Stimulated activated CD4-positive, alpha-beta T cell treated with anti-CD3 and anti-CD28 coated beads, TNF-alpha, amount 100 ng/mL, for 1 hour (primary cell): ENCODE measurements at places on chromosomes 6 and 20.

DNA sequence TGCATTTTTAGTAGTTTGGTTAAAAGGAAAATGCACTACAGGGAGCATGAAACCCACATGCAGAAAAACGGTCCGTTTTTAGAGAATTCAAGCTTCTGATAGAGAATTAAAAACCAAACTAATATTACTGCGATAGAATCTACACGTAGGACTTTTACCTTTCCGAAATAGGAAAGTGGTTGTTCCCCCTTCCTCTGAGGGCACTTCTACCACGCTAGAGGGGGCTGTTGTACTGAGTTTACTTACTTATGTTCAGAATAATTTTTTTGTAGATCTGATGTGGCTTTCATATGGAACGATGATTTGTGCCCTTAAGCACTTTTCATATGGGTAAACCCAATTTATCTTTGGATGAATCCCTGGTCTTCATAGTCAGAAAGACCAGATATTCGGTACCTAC is 264.3 kb upstream of the PLN start:
- DNase-seq = no peak

DNA sequence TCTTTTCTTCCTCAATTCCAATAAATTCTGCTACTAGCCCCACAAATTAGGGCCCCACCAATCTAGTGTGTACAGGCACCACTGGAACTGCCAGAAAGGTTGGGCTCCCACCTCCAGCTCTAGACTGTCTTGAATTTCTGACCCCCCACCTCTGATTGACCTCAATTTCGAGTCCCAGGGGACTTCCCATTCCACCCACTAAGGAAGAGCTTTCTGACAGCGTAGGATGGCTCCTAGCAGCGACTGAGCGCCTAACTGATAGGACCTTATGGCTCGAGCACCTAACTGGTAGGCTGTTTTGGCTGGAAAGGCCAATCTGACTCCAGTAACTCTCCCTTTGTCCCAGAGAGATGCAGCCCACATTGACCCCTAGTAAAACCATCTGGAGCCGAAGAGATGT is 171.6 kb upstream of the ZNF184 start:
- DNase-seq = no peak

- no peak for DNase-seq
These were observed 1293.3 kb downstream of the EPHA7 start for GRCh38 chr6:92126088-92126487.

GRCh38 chr6:30100585-30101443 is 12.1 kb downstream of the TRIM31 start:
- DNase-seq = no peak

- DNase-seq = no peak
These were observed 139.9 kb downstream of the BFSP1 start for GRCh38 chr20:17391127-17391771.

DNA sequence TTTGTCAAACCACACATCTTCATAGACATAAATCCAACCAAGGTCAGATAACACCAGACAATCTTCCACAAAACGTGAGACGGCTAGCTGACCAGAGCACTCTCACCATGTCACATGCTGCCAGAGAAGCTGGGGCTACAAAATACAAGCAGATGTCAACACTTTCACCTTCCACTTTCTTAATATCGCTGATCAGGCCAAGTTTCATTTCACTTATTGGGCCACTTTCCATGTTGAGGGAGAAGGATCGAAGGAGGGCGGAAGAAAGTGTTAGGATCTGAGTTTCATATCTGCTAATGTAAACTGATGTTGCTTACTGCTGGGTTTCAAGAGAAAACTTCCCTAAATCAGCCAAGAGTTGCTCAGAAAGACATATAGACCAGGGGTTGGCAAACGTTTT is 177.0 kb upstream of the PRDM1 start:
- DNase-seq = no peak

DNA sequence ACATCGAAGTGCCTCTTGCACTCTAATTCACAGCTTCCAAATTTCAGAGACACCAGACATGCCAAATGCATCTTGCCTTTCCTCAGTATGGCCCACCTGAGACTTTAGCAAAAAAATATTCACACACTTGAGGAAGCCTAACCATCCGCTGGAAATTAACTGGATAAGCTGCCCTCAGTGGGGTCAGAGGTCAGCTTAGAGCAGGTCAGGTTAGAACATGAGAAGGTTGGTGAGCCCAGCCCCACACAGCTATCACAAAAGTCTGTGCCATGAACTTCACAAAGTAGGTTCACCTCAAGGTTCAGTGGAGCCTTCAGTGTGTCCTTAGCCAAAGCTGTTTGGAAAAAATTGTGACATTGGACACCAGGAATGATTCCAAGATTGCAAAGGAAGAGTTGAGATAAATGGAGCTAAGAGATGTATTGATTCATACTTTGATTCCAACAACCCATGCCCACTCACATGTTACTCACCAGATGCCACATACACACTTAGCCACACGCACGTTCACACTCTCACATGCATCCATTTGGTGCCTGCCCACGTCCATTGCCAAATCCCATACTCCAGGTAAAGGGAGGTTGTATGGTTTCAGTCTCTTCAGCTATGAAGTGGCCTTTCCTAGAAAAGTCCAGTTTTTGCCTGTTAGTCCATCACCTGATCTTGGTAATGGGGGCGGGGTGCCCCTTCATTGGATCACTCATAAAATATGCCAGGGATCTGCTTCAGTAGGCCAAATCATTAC is 11.1 kb downstream of the BAK1 start:
- DNase-seq = no peak

GRCh38 chr20:54062812-54063280 is 7.5 kb downstream of the BCAS1 start:
- DNase-seq = no peak

DNA sequence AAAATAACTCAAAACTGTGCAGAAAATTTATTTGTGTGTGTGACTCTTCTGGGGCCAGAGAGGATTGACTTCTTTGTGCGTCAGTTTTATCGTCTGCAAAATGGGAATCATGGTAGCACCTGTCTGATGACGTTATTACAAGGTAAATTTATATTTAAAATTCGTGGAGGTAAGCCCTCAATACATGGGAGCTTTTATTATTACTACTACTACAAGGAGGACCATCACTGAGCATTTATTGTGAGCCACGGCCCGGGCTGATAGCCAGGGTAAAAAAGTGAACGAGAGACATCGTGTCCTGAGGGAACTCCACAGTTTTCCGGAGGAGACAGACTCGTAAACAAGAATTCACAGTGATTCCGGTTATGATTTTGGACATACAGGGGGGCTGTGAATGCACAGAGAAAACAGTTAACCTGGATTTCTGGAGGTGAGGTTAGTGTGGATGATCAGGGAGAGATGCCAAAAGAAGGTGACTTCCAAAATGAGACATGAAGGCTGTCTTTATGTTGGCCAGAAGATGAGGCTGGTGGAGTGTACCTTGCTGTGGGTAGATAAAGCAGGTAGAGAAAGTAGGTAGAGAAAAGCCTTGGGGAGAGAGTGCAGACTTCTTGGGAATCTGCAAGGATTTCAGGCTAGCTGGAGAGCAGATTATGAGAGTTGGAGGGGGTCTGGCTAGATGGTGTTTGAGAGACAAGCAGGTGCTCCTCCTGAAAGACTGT is 10.6 kb upstream of the SERINC3 start:
- no peak for DNase-seq

- no peak for DNase-seq
These were observed 32.2 kb downstream of the RAMACL start for GRCh38 chr6:166554316-166554715.

GRCh38 chr6:2911171-2911570 is 8.1 kb upstream of the SERPINB9 start:
- DNase-seq = no peak

DNA sequence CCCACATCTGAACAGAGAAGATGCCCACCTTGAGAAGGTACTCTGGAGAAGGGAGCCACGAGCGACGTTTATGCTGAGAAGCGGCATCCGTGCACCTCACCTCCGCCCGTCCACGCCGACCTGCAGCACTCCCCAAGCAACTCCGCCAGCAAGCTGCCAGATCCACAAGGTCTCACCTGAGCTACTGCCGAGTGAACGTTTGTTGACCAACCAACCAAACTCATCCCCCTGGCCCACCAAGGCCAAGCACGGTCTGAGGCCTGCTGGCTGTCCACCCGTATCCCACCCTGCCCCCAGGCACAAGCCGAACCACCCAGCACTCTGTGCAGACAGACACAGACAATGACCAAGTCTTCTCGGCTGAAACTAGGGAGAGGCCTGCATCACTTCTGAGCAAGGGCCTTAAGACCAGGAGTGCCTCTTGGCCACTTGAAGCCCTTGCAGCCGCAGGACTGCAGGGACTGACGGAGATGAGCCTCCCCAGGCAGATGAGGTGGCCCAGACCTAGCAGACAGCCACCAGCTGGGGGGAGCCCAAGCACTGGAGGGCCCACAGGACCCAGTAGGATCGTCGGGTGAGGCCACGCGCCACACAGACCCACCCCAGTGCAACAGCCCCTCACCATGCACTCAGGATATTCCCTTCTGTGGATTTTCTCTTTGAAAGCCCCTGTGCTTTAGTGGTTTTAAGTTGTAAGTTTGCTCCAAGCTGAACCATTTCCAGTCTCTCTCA is 12.1 kb downstream of the TAF4 start:
- no peak for DNase-seq

GRCh38 chr6:110653381-110653780 is 161.9 kb downstream of the CDK19 start:
- DNase-seq = no peak

GRCh38 chr6:67642582-67642981 is 992.5 kb upstream of the ADGRB3 start:
- no peak for DNase-seq

GRCh38 chr20:62724692-62725595 is 16.3 kb downstream of the NTSR1 start:
- no peak for DNase-seq

DNA sequence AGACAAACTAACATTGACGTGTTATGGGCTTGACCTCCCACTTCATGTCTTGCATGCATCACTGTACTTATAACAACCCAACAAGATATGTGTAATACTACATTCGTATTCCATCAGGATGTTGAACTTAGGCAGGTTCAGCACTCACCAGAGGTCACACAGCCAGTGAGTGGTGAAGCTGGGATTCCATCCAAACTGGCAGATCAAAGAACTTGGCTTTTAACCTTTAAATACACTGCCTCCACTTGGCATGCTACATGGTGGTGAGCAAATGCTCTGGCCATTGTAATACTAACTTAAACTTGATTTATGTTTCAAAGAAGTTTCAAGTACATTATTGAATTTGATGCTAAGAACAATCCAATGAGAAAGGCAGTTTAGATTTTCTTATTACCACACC is 10.7 kb upstream of the HDDC2 start:
- no peak for DNase-seq

- no peak for DNase-seq
These were observed 24.2 kb downstream of the RNASET2 start for GRCh38 chr6:166932116-166932515.

- no peak for DNase-seq
These were observed 110.1 kb downstream of the ADTRP start for GRCh38 chr6:11668455-11668854.

- DNase-seq = no peak
These were observed 27.1 kb downstream of the ULBP1 start for GRCh38 chr6:149990661-149991471.

GRCh38 chr20:36542516-36543183 is 1.3 kb downstream of the MYL9 start:
- no peak for DNase-seq

GRCh38 chr6:21087188-21087587 is 506.4 kb upstream of the SOX4 start:
- DNase-seq = no peak

DNA sequence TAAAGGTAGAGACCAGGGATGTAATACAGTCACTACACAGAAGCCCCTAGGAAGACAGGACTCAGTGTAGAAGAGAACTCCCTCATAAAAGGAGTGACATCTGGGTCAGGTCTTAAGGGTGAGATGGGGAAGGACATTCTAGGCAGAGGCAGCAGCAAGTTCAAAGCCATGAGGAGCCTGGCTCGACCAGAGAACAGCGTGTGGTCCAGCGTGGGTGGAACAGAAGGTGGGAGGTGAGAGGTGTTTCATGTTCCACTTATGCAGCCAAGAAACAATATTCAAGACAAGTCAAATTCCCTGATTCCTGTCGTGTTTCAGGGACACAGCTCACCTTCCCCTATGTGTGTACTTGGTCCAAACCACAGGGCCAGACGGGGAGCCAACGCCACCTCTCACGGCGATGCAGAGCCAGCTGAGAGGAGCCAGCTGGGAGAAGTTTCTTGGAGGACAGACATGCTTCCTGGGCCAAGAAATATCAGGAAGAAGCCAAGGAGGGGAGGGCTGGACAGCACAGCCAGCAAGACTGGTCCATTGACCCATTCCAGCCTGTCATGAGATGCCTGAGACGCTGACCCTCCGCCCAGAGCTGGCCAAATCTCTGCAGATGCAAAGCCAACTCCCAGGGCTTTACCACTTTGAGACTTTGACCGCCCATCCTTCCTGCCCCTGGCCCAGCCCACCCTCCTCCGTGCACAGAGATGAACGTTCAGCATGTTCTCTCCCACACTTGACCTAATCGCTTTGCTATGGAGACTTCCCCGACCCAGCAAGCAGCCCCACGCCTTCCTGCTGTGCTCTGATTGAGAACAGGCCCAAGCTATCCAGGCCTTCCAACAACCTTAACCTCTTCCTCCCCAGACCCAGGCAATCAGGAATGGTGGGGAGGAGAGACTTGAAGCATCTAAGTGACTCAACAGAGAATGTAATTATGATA is 113.8 kb downstream of the PRND start:
- no peak for DNase-seq

DNA sequence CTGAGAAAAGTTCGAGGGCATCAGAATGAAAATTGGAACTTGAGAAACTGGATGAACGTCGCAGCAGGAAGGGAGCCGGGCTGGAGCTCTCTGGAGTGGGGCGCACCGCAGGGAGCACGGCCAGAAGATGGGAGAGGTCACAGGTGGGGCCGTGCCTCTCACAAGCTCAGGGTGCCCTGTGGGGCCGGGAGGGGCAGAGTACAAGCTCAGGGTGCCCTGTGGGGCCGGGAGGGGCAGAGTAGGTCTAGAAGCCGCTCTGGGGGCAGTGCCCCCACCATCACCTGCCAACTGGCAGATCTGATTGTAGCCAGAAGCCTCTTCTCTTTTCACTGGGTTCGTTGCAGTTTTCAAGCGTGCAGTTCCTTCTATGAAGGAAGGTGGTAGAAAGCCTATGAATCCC is 61.1 kb upstream of the SNX9 start:
- DNase-seq = no peak

- no peak for DNase-seq
These were observed 190.2 kb downstream of the DTNBP1 start for GRCh38 chr6:15472621-15473020.
